ENCODE measurements at places on chromosomes 5 and 9. TPM values are rescaled to one million over a fixed set of nuclear protein-coding genes. Genes with fewer than 3 reads are reported as not detected.

DNA sequence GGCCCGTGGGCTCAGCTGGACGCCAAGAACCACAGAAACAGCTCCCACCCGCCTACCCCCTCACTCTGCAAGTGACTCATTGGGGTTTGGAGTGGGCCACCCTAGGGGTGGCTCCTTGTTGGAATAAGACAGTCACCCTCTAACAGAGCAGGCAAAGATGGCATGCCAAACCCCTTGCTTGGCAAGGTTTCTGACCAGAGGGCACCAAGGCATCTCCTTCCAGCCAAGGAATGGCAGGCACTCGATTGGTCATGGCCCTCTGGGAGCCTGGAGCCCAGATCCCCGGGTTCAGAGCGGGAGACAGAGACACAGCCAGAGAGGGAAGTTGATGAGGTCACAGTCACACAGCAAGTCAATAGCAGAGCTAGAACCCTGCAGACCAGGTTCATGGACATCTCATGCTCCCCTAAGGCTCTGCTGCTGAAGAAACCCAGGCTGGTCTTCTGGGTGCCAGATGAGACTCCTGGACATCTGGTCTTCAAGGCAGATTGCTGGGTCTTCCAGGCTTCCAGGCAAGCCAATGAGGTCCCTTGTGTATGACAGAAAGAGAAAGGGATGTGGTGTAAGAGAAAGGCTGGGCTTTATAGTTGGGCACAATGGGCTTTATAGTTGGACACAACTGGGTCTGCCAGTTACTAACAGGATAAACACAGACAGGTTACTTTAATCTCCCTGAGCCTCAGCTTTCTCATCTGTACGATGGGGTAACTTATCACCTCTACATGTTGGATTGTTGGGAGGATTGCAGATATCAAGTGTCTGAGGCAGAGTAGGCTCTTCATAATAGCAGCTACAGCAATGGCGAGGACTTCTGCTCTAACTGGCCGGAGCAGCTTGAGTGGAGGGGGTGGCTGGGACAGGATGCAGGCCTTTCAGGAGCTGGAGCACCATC, 23.3 kb upstream of the KIF12 start:
- H3K4me3 ChIP-seq: no peak overlapping the region
- DNase-seq: no peak
- H3K27ac ChIP-seq: no peak overlapping the region
- no peaks in the 10 kb centered on the region for H3K36me3 ChIP-seq

DNA sequence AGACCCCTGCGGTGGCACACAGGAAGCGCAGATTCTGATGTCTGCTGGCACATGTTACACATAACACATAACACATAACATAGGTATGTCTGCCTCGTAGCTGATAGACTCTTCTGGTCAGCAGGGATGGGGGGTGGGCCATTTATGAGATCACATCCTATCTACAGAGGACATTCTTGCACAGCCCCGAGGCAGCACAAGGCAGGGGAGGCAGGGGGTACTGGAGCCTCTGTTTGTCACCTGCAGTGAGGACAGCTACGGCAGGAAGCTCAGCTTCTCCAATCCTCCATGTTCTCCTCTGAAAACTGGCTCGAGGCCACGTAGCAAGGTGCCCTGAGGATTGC, 16.7 kb upstream of the MED10 start:
- peaks cover 10% of the 10 kb centered on the region for H3K27me3 ChIP-seq
- H3K27ac ChIP-seq: no peak overlapping the region
- no peak for DNase-seq
- no peaks in the 10 kb centered on the region for H3K4me1 ChIP-seq

DNA sequence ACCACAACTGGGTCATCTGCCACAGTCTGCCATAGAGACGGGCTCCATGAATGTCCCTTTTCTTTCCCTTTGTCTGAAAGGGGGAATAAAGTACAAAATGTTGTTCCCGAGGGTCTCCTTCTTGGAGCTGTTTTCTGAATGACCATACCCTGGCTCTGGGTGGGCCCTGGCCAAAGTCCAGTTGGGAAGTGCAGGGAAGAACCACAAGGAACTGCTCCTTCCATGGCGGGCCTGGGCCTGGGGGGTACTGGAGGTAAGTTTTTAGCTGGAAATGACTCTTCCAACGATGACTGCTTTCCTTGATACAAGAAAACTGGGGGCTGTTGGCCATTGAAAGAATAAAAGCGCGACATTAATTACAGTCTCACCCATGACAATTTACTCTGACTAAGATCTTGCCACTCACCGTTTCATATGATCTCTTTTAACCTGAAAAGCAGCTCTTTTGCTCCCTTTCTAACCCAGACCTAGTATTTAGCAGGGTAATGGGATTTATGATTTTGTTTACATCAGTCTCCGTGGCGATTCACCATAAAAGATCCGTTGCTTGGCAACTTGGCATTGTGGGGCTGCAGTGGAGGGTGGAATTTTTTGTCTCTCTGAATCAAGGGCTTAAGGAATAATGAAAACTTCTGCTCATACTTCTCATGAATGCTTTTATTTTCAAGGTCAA, 89.2 kb upstream of the PTCH1 start:
- no peaks in the 10 kb centered on the region for H3K27me3 ChIP-seq
- H3K4me3 ChIP-seq: no peak overlapping the region
- H3K4me1 ChIP-seq: no peaks in the 10 kb centered on the region

DNA sequence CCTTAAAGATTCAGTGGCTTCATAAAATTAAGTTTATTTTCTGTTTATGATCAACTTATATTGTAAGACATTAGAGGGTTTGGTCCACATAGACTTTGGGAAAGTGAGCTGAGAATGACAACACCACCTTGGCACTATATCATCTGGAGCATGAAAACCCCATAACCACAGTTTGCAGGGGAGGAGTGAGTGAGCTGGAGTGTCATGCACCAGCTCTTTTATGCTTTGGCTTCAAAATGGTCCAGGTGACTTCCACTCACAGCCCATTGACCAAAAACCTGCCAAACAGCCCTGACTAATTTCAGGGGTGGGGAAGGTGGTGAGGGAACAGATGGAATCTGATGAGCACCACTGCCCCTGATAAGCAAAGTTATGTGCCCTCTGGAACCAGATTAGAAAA, 295.8 kb downstream of the DMRTA1 start:
- DNase-seq: no peak
- no peaks in the 10 kb centered on the region for H3K4me1 ChIP-seq
- no peak overlapping the region for H3K27ac ChIP-seq
- no peaks in the 10 kb centered on the region for H3K36me3 ChIP-seq

GRCh38 chr9:32345243-32345642, 39.2 kb upstream of the ACO1 start:
- DNase-seq: no peak
- H3K27ac ChIP-seq: no peak overlapping the region
- no peaks in the 10 kb centered on the region for H3K4me1 ChIP-seq
- H3K27me3 ChIP-seq: no peaks in the 10 kb centered on the region
- no peaks in the 10 kb centered on the region for H3K36me3 ChIP-seq

DNA sequence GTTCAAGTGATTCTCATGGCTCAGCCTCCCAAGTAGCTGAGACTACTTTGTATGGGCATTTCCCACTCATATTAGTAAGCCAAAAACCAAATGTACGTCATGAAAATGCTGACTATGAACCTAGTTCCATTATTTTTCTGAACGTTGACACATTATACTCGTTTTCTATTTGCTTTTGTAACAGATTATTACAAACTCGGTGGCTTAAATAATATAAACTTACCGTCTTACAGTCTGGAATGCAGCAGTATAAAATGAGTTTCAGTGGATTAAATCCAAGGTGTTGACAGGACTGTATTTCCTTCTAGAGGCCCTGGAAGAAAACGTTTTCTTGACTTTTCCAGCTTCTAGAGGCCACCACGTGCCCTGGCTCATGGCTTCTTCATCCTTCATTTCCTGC, 517.0 kb downstream of the GADD45G start:
- H3K27me3 ChIP-seq: no peaks in the 10 kb centered on the region
- H3K27ac ChIP-seq: no peak overlapping the region
- H3K4me1 ChIP-seq: no peaks in the 10 kb centered on the region

GRCh38 chr9:91271156-91271555, 90.6 kb downstream of the AUH start:
- H3K27me3 ChIP-seq: no peaks in the 10 kb centered on the region
- no peak for DNase-seq
- no peak overlapping the region for H3K4me3 ChIP-seq
- no peaks in the 10 kb centered on the region for H3K4me1 ChIP-seq
- H3K36me3 ChIP-seq: no peaks in the 10 kb centered on the region
- H3K27ac ChIP-seq: no peak overlapping the region

DNA sequence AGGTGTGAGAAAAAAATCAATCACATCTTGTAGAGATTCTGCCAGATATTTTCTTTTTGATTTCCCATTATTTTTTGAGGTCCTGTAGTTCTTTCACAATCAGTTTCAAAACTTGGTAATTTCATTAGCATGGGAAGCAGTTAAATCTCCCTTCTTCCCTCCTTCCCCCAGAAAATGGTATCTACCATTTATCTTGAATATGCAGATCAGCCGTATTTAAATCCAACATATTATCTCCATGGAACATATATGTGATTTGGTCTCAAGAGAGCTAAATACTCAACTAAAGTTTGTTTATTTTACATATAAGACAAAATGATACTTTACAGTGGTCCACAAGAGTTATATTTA, 1034.8 kb downstream of the CDH12 start:
- H3K4me1 ChIP-seq: no peaks in the 10 kb centered on the region
- no peak for DNase-seq
- H3K27me3 ChIP-seq: no peaks in the 10 kb centered on the region
- H3K27ac ChIP-seq: no peak overlapping the region

- no peaks in the 10 kb centered on the region for H3K27me3 ChIP-seq
- H3K4me3 ChIP-seq: no peak overlapping the region
- H3K27ac ChIP-seq: no peak overlapping the region
Observed at GRCh38 chr9:16575142-16575985, 295.1 kb downstream of the BNC2 start.

DNA sequence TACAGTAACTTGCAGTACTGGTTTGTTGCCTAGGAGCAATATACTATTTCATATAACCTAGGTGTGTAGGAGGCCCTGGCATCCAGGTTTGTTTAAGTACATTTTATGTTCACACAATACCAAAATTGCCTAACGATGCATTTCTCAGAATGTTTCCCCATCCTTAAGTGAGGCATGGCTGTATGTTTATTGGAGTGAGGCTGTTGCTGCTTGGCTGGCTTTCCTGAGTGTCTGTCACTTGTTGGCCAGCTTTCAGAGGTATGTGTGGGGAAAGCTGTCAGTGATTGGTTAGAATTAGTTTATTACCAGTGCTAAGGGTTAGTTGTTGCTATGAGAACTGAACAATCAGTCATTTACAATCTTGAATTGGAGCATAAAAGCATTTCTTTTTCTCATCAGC, 154.1 kb upstream of the CDH12 start:
- no peaks in the 10 kb centered on the region for H3K4me1 ChIP-seq
- no peak overlapping the region for H3K27ac ChIP-seq
- DNase-seq: no peak
- no peak overlapping the region for H3K4me3 ChIP-seq

- no peak overlapping the region for H3K27ac ChIP-seq
- no peaks in the 10 kb centered on the region for H3K36me3 ChIP-seq
- no peaks in the 10 kb centered on the region for H3K27me3 ChIP-seq
- no peak for DNase-seq
- H3K4me3 ChIP-seq: no peak overlapping the region
Observed at GRCh38 chr5:42680046-42680445, 76.6 kb upstream of the CCDC152 start.

DNA sequence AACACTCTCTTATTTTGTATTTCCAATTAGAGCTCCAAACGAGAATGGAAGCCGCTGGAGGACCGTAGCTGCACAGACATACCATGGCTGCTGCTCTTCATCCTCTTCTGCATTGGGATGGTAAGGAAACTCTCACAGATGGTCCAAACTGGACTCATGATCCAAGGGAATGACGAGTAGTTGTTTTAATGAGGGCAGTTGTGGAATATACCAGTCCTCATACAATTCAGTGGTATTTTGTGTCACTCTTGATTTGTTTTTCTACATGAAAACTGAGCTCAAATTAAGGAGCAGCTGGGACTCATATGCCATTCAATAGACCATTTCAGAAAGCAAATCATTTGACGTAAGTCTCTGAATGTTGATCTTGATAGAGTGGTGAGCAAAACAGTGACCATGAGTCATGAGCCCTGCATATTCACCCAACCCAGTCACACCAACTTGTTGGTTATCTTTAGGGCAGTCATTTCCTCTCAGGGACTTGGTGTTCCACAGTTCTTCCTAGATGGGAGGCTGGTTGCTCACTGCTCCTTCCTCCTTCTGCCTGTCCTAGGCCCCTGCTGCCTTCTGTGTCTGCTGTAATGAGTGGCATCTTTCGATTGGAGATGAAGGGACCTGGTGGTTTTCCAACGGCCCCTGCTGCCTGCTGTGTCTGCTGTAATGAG, 54.9 kb downstream of the SLC44A1 start:
- no peak for DNase-seq
- peaks cover 13% of the 10 kb centered on the region for H3K4me1 ChIP-seq
- H3K27ac ChIP-seq: peak overlapping the region; percentile 51
- H3K36me3 ChIP-seq: peaks cover 18% of the 10 kb centered on the region

Gene BSPRY
- 8.4 TPM for total RNA-seq

Measured in lower lobe of right lung (tissue), 2 donors.